ENCODE measurements at places on chromosomes 3 and 15. TPM values are rescaled to one million over a fixed set of nuclear protein-coding genes. Genes with fewer than 3 reads are reported as not detected.
A peak's percentile ranks its signal among the peaks of the same experiment; 100 is the strongest.

The ULK4 gene
- total RNA-seq, result 20.5 TPM

DNA sequence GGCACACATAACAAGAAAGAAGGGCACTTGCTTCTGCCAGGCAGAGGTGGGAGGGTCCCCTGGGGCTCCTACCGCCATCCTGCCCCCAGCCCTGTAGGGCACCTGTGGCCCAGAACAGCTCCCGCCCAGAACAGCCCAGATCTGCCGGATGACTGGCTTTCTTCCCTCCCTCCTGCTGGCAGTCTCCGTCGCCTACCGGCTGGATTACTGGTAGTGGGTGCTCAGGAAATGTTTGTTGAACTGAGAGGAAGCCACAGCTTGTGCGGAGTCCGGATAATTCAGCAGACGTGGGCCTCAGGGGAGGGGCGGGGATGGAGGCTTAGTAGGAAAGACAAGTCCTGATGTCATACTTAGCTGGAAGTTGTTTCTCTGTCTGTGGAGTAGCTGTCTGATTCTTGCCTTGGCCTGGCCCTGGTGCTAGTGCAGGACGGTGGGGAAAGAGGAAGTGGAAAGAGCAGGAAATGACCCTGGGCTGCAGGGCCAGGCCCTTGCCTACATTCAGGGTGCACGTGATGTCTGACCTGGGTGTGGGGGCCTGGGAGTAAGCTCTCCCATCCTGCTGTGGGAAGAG is 6.7 kb downstream of the CCDC9B start:
- no peak for DNase-seq

- DNase-seq, result no peak
Measured at GRCh38 chr3:150480877-150481276, 65.4 kb downstream of the SERP1 start.

- peak; percentile 56 for DNase-seq
Measured at GRCh38 chr3:138861798-138862197, 27.1 kb upstream of the PIK3CB start.

DNA sequence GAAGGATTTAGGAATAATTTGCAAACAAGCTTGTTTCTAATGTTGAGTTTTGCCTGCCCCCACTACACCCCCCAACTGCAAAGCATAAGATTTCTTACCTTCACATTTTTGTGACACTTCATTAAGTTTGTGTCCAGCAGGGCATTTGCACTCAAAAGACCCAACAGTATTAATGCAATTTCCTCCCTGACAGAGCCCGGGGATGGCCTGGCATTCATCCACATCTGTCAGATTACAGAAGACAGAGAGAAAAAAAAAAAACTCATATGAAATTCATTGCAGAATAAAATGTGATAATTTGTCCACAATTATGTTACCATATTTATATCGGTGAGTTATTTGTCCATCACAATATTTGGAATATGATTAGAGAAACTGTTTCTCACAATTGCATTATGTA is 111.5 kb downstream of the FBN1 start:
- no peak for DNase-seq

DNA sequence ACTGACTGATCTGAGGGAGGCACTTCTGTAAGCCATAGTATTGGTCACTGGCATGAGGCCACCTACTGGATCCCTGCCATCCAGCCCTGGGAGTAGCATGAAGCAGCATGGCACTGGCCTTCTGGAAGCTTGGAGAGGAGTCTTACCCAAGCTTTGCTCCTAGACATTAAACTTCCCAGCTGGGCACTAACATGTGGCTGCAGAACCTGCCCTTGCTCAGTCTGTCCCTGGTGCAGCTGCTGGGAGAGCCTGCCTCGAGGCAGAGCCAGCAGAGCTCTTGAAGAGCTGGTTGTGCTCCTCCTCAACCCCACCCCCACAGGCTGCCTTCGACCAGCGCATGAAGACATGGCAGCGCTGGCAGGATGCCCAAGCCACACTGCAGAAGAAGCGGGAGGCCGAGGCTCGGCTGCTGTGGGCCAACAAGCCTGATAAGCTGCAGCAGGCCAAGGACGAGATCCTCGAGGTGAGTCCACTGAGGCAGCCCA is 17.1 kb upstream of the SNX22 start:
- no peak for DNase-seq

The MYZAP gene
- total RNA-seq, result 1.7 TPM

The SEMA3F gene
- total RNA-seq, result 10.2 TPM

The ANKUB1 gene
- total RNA-seq, result not detected

DNA sequence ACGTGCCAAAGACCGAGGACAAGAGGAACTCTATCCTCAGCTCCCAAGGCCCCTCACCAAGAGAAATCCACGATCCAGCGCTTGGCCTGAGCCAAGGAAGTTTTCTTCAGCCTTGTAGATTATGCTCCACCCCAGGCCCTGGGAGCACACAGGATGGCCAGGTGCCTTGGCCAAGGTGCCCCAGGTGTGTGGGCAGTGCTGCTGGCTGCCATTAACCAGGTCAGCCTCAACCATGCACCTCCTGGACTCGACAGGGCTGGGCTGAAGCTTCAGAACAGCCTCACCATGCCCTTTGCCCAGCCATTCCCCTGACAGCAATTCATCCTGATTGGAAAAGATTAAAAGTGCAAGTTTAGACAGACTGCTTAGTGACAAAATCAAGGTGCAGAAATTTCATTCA is 10.9 kb upstream of the MESP1 start:
- DNase-seq, result no peak

DNA sequence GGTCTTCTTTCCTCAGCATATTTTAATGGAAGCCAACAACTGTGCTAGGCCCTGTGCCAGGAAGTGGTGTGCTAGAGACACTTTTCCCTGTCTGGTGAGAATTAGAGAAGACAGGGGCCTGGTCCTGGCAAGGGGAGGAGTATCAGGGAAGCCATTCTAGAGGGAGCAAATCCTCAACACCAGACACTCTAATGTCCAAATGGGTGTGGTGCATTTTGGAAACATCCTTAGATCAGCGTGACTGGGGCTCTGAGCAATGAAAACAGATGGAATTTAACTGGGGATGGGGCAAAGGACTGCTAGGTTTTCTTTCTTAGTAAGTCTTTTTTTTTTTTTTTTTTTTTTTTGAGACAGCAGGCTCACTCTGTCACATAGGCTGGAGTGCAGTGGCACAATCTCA is 7.7 kb upstream of the VPS18 start:
- no peak for DNase-seq

DNA sequence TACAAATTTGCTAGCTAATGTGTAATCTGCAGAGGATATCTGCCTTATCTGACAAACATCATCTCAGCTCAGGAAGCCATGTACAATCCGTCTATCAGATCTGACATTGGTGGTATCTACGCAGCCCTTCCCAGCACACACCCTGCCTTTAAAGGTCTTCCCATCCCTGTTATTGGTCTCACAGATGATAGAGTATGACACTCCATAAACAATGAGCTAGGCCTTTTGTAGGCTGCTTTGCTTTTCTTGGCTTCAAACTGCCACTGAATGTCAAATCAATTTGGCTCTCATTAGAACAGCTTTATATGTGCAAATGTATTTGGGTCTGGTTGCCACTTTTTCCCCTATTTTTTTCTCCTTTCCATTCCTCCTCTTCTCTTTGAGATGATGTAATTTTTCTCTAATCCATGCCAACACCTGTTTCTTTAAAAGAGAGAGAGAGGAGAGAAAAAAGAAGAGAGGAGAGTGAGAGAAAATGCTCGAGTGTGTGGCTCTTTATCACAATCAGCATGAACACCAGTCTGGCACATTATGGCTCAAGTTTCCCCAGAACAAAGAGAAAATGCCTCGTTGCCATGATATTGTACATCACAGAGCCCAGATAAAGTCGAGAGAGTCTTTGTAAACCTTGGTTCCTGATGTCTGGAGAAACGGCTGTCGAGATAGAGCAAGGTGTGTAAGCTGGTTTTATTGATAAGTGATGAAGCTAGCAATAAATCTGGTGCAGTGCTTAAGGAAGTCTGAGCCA is 80.8 kb upstream of the DPH6 start:
- no peak for DNase-seq

GRCh38 chr3:1346386-1346785 is 253.6 kb downstream of the CNTN6 start:
- DNase-seq, result no peak

GRCh38 chr3:129184396-129184657 is 631 bp upstream of the CNBP start:
- DNase-seq, result no peak

The LSMEM2 gene
- not detected for total RNA-seq

DNA sequence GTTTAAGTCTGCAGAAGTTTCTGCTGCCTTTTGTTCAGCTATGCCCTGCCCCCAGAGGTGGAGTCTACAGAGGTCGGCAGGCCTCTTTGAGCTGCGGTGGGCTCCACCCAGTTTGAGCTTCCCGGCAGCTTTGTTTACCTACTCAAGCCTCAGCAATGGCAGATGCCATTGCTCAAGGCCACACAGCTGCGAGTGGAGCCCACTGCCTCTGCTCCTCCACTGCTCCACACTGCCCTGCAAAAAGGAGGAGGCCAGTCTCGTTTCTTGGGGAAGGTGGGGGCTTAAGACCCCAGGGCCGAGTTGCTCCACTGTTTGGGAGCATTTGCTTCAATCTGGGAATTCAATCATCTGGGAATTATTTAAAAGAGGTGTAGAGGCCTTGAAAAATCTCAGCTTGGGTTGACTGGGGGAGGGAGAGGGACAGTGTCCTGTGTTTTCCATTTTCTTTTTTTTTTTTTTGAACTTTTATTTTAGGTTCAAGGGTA is 144.6 kb upstream of the MEF2A start:
- no peak for DNase-seq
